ENCODE measurements at places on chromosomes 6 and 20.

DNA sequence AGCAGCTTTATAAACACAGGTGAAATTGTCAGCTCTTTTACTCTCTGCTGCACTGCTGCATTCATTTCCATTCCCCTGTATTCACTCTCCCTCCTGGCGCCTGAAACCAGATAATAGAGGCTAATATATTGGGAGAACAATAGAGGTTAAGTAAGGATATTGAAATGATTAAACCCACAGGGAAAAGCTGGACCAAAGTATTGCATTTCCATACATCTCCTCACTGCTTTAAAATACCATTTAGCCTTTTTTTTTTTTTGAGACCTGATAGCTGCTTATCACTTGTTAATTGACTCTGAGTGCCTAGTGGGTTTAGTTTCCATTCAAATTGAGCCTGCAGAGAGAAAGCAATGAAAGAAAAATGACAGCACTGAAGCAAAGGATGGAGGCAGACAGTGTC lies 540.5 kb upstream of the IMPG1 start:
- DNase-seq = no peak

DNA sequence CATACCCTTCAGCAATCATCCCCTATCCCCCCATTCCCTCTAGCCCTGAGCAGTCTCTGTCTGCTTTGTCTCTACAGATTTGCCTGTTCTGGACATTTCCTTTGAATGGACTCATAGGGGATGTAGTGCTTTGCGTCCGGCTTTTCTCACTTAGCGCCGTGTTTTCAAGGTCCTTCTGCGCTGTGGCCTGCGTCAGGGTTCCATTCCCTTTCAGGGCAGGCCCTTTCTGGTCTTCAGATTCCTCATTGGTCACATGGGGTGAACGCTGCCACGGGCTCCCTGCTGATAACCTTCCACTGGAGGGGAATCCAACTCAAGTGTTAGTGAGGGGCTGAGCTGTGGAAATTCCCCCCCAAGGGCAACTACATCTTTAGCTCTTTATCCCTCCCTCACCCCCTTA lies 36.4 kb upstream of the APCDD1L start:
- DNase-seq = no peak

- peak; percentile 17 for DNase-seq
These were observed 81.2 kb upstream of the VSTM2L start for GRCh38 chr20:37821696-37822095.

DNA sequence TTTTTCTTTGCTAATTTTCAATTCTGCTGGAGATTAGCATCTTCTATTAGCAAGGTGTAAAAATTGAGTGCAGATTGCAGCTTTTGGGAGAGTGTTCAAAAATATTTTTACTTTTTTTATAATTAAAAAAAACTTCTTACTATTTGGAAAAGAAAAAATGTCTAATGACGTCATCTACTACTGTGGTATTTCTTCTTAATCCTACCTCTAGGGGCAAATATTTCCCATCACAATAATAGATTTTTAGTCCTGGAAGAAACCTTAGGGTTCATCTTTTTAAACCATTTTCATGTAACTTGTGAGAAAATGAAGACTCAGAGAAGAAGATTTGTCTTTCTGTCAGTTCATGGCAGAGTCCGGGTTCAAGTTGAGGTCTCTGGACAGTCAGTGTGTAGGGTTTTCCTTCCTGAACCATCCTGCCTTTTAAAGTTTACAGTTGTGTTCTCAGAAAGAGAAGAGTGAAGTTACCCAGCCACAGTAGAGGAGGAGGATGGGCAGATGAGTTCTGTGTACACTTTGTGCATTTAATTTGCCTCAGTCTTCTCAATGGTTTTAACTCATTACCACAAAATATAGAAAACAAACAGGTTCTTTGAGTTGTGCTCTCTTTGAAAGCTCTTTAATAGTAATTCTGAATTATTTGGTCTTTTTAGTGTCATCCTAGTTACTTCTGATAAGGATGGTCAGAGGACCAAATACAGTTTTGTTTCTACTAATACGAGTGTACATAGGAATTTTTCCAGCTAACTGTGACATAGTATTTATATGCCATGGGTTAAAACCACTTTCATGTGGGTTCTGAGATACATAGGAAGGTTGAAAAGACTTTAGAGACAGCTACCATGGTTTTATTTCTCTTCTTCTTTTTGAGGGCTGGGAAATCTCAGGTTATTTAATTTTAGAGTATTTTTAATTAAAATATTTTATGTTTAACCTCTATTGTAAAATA lies 184.7 kb downstream of the CDKAL1 start:
- no peak for DNase-seq

DNA sequence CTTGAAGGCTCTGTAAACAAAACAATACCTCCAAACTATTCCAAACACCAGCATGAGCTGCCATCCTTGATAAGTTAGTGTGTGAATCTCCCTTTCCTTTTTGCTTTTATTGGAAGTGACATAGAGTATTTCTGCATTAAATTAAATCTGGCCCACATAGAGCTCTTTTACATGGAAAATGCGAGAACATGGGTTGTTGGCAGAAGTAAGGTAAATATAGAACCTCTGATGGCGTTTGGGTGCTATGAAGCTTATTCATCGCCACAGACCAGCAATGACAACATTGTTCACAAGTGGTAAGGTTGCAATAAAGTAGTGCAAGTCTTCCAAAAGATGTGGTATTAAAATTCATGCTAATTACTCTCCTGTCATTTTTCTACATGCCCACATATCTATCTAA lies 445.8 kb upstream of the JAG1 start:
- DNase-seq = no peak

Measured in fibroblast of villous mesenchyme (primary cell).